ENCODE measurements at places on chromosomes 16 and 17. TPM values are rescaled to one million over a fixed set of nuclear protein-coding genes. Genes with fewer than 3 reads are reported as not detected.

- peak; percentile 55 for DNase-seq
Observed at GRCh38 chr17:48997827-48998586, 822 bp downstream of the IGF2BP1 start.

GRCh38 chr17:29549177-29549923 is 17.5 kb downstream of the ABHD15 start:
- no peak for DNase-seq

- DNase-seq = peak; percentile 40
Observed at GRCh38 chr17:79325709-79326430, 251.2 kb downstream of the ENGASE start.

GRCh38 chr17:66689221-66689620 is 145.7 kb upstream of the CACNG5 start:
- no peak for DNase-seq

DNA sequence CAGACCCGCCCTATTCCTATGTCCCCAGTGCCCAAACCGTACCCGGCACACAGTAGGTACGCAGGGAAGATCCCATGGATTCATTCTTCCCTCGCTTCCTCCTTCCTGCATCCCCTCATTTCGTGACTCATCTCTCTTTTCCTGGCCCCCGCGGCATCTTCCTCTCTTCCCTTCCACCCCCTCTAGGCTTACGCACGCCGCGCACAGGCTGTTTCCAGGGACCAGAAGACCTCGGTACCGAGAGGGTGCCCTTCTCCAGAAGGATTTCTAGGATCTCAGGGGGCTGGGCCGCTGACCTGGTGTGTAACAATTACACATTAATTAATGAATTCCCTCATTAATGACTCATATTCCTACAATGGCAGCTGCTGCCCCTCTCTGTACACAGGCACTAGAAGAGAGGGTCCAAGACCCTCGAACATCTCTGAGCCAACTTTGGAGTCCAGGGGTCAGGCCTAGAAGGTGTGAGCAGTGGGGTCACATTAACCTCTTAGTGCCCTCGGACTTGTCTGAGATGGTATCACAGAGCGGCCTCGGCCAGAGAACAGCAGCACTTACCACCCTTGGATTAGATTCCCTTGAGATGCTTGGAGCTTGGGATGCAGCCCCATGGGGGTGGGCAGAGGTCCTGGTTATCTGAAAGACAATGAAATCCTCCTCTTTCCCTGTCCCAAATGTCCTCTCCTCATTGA is 16.8 kb upstream of the PLLP start:
- DNase-seq = peak; percentile 30

DNA sequence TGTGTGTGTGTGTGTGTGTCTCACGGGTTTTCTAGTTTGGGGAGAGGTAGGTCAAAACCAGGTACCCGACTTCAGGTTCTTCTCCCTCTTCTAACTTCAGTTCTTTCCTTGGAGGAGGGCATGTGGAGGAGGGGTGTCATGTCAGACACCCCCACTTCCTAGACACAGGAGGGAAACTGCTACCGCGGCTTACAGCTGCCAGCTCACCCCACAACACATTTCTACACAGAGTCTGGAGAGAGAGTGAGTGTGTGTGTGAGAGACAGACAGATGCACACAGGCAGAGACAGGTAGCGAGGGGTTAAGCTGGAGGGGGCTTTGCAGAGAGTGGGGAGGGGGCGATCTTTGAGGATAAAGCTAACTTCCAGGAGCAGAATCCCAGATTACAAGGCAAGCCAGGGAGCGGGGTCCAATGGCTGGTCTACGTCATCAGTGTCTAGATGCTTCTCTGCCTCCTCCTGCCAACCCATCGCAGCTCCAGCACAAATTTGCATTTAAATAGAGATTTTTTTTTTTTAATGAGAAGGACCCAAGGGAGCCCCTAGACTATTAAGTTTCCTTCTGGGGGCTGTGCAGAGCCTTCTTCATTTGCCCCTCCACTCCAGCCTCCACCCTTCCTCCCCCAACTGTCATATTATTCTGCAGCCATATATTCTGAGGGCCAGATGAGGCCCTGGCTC is 48.9 kb downstream of the MRM1 start:
- no peak for DNase-seq

- DNase-seq = no peak
Observed at GRCh38 chr16:67198238-67198734, 645 bp upstream of the ELMO3 start.

DNA sequence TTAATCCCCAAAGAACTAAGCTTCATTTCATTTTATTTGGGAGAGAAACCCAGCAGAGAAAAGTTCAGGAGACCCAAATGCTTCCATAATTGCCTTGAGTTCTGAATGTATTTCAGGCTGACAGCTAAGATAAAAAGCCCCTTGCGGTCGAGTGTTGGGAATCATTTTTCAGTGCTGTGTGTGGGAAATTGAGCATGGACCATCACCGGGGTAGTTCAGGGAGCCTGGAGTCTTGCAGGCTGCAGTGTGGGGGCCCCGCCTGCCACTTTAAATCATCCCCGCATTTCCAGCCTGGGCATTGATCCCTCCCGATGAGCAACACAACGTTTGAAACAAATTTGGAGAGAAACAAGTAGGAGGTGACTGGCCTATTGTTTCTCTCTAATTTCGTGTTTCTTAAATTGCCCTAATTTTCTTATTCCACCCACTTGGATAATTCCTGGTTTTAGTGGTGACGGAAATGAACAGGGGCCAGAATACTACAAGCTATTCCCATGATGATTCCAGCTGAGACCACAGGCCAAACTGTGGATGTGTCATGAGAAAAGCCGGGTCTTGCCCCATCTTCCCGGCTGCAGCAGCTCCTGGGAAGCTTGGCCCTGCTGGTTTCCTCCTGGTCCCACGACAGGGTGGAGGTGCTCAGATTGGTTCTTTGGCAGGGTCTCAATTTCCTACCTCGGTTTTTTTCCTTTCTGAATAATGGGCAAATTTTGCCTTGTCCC is 75.1 kb downstream of the FOXL1 start:
- DNase-seq = no peak

- no peak for DNase-seq
Observed at GRCh38 chr17:72710834-72711233, 381.7 kb downstream of the SLC39A11 start.

DNA sequence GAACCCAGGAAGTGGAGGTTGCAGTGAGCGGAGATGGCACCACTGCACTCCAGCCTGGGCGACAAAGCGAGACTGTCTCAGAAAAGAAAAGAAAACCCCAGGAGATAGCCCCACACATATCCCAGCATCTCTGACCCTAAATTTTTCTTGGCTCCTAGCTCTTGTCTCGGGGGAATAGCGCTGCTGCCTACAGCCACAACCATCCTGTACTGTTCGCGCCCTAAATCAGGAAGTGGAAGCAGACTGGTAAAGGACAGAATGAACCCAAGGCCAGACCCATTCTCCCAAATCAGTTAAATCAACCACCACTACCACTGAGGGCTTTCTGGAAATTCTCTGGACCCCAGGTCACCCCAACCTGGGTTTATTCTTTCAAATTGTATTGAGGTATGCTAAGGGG is 1.7 kb downstream of the CTDNEP1 start:
- no peak for DNase-seq

The C17orf100 gene
- total RNA-seq = 3.1 TPM

The POLR3K gene
- 0.72 TPM for total RNA-seq
